CD4-positive, alpha-beta T cell treated with Interleukin-12 subunit alpha and Interleukin-12 subunit beta, for 1 hour (primary cell): ENCODE measurements at places on chromosomes 11 and 22.

DNA sequence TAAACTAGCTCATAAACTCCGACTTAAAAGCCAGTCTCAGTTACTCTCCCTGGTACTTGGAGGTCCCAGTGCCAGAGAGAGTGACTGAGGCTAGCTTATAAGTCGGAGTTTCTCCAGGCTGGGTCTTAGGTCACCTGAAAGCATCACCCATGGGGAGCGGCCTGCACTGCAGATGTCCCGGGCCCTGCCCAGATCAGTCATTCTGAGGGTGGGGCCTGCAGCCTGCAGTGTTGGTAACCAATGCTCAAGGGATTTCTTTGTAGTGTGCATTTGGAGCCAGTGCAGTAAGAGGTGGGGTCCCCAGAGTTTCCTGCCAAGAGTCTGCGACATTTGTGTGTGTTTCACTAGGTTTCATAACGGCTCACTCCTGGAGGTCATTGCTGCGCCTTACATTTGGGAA, 14.8 kb downstream of the TAB1 start:
- DNase-seq, result no peak

- no peak for DNase-seq
Observed at GRCh38 chr22:50313600-50313999, 6.2 kb upstream of the PLXNB2 start.

DNA sequence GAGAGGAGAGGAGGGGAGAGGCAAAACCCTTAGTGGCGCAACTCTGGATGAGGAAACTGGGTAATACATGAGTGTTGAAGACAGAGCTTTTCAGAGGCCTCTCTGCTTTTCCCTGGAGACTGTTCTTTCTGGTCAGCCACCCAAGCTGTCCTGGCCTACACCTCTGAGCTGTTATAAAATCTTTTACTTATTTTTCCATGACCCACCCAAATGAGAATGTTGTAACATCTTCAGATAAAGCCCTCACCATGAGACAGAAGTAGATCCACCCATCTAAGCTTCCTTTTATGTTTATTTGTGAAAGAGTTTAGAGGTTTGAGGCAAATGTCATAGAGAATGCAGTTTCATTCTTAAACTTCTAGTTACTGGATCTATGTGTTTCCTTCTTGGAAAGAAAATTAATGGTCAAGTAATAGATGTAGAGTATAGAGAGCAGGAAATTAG, 20.3 kb upstream of the APLP2 start:
- no peak for DNase-seq

DNA sequence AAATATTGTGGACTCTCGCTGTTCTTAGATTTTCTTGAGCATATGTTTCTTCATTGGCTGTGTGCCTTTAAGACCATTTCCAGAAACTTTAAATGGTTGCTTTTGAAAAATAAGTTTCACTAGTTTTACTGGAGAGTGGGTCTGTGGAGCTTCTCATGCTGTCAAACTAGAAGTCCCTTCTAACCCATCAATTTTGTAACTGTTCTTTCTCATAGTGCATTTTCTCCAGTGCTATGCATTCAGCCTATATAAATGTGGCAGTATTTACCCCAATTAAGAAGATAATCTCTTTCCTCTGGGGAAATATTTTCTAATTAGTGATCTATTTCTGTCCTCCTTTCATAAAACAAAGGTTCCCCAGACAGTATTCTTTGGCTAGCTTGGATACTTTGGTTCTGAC, 97.9 kb upstream of the RRM1 start:
- DNase-seq, result no peak

DNA sequence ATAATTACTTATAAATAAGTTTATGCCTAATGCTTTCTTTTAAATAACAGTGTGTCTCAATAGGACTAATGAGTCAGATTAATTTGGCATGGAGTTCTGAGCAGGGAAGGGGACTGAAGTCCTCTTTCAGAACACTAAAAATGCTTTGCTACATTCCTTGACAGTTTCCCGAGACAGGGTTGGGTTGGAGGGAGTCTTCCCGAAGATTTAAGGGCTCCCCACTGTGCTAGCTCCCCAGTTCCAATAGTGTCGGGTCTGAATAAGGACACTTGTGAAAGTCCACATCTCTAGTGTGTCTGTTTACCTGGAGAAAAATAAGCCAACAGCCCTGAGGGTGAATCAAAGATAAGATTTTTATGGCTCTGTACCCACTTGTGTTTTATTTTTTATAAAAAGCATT, 41.8 kb upstream of the HSD17B12 start:
- DNase-seq, result no peak

- DNase-seq, result no peak
Observed at GRCh38 chr11:65532388-65533064, 7.6 kb downstream of the SCYL1 start.

GRCh38 chr11:81634483-81634882, 1099.2 kb downstream of the FAM181B start:
- DNase-seq, result no peak

GRCh38 chr11:88469561-88470225, 132.2 kb upstream of the CTSC start:
- no peak for DNase-seq

DNA sequence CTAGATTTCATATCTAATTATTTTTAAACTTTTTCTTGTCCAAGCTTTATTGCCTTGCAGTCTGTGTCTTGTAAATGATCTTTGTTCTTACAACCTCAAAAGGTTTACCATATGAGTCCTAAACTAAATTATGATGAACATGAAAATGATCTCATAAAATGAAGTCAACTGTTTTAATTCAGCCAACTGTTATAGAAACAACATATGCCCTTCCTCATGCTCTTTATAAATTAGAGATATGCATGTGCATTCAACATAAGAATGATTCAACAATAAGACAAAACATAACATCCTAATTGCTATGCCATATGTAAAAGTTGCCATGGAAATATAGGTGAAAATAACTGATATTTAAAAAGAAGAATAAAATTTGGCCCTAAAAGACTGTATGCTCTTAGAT, 774.4 kb downstream of the LUZP2 start:
- no peak for DNase-seq

GRCh38 chr11:7520011-7520942, 6.5 kb downstream of the PPFIBP2 start:
- no peak for DNase-seq

GRCh38 chr11:16402654-16403447, 46.5 kb upstream of the SOX6 start:
- DNase-seq, result no peak

GRCh38 chr22:41687901-41688364, 734 bp downstream of the SNU13 start:
- peak; percentile 21 for DNase-seq

GRCh38 chr11:133906746-133907145, 50.0 kb downstream of the IGSF9B start:
- no peak for DNase-seq

- DNase-seq, result no peak
Observed at GRCh38 chr11:121577106-121577848, 124.5 kb upstream of the SORL1-AS1 start.

DNA sequence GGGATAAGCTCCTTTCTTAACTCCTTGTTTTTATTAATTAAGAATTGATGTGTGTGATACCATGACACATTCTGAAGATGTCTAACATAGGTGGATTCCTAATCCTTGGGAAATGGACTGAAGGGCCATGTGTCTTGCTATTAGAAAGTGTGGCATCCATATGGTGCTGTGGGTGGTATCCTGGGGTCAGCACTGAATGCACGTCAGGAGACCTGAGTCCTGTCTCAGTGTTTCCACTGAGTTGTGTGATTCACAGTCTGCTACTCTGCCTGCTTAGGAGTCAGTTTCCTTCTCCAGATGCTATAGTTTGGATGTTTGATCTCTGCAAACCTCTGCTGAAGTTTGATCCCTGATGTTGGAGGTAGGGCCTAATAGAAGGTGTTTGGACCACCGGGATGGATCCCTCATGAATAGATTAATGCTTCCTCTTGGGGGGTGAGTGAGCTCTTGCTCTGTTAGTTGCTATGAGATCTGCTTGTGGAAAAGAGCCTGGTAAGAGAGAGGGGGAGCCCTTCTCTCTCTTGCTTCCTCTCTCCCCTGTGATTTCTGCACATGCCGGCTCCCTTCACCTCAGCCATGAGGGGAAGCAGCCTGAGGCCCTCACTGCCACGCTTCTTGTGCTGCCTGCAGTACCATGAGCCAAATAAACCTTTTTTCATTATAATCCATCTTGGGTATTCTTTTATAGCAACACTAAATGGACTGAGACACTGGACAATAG, 666.5 kb downstream of the NTM start:
- DNase-seq, result no peak

DNA sequence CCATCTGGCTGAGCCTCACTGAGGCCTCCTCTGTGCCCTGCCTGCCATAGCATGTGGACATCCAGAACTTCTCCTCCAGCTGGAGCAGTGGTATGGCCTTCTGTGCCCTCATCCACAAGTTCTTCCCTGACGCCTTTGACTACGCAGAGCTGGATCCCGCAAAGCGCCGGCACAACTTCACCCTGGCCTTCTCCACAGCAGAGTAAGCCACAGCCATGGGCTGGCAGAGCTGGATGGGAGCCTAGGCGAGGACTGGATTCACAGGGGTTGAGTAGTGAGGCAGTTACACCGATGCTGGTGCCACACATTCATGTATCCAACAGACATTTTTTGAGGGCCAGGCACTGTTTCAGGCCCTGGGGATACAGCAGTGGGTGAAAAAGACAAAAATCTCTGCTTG, 9.1 kb downstream of the SMTNL1 start:
- no peak for DNase-seq

DNA sequence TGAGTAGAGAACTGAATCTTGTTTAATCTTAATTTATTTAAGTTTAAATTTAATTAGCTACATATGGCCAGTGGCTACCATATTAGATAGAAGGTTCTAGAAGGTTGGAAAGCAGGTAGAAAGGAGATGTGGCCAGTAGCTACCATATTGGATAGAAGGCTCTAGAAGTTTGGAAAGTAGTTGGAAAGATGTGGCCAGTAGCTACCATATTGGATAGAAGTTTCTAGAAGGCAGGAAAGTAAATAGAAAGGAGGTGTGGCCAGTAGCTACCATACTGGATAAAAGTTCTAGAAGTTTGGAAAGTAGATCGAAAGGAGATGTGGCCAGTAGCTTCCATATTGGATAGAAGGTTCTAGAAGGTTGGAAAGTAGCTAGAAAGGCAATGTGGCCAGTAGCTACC, 2.2 kb downstream of the CRYBA4 start:
- DNase-seq, result no peak

- no peak for DNase-seq
Observed at GRCh38 chr11:20488352-20488751, 100.8 kb downstream of the PRMT3 start.

DNA sequence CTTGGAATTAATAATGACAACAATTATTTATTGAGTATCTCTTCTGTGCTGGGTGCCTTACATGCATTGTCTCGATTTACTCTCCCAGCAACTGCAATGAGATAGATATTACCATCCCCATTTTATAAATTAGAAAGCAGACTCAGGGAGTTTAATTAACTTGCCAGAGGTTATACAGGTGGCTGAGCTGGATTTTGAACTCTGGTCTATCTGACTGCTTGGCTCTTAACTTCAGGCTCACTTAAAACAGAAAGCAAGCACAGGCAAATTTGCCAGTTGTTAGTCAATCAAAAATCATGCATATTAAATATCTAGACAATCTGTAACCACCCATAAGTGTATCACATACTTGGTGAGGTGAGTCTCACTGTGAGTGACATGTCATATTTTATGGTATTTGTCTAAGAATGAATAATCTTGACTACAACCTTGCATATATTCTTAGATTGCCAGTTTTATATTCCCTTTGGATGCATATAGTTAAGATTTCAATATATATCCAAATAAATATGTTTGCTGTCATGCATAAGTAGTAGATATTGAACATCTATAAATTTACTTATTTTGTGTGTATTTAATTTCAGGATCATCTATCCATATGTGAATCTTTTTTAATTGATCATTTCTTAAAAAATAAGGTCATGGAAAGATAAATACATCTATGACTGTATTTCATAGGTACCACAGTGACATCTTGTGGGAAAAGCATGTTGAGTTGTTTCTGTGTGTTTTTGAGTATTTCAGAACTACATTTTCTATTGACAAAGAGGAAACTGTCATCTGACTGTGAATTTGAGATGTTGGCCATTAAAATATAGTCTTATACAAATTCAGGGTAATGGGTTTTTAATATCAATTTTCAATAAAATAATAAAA, 112.0 kb upstream of the ARHGAP42 start:
- no peak for DNase-seq

DNA sequence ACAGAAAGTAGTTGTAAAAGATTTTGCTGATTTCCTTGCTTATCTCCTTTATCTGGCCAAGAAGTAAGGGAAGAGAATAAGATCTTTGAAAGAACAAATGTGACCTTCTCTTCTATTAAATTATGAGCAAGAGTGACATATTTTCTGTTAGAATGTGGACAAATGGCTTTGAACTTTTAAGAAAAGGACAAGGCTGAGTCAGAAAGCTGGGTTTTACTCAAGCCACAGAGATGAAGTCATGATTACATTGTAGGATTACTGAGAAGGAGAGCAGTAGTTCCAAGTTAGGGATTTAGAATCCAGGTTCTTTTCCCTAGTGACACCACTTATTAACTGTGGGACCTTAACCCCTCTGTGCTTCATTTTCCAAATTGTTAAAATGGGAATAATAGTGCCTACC, 13.5 kb downstream of the CCDC90B start:
- DNase-seq, result no peak

DNA sequence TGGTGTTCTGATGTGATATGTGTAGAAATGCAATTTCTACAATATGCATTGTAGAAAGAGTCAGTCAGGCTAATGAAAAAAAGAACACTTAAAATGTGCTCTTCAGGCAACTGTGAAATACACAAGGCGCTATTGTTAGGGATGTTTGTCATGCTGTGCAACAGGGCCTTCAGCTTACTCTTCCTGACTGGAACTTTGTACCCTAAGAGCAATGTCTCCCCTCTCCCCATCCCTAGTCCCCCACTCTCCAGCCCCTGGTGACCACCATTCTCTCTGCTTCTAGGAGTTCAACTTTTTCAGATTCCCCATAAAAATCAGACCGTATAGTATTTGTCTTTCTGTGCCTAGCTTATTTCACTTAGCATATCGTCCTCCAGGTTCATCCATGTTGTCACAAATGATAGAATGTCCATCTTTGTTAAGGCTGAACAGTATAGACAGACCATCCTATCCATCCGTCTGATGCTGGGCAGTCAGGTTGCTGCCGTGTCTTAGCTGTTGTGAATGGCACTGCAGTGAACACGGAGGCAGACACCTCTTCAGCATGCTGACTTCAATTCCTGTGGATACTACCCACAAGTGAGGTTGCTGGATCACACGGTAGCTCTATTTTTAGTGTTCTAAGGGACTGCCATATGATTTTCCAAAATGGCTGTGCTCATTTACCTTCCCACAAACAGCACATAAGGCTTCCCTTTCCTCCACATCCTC, 10.7 kb downstream of the NDUFV1 start:
- no peak for DNase-seq

DNA sequence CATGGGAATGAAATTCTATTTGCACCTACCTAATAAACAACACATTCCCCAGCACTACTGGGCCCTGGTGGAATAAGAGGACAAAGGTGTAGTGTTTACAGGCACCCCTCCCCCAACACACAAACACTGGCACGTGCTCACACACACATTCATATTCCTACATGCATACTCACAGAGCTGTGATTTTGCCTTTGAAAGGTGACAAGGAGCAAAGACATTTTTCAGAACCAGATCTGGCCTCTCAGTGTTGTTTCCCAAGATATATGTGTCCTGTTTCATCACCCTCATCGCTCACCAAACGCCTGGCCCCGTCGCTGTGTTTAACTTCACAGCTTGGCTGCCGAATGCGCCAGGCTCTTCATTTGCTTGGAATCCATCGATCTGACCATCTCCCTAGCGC, 292.6 kb downstream of the NTM start:
- no peak for DNase-seq

GRCh38 chr22:21823740-21824444, 43.6 kb downstream of the MAPK1 start:
- no peak for DNase-seq
